ENCODE measurements at places on chromosomes 6 and 20.

DNA sequence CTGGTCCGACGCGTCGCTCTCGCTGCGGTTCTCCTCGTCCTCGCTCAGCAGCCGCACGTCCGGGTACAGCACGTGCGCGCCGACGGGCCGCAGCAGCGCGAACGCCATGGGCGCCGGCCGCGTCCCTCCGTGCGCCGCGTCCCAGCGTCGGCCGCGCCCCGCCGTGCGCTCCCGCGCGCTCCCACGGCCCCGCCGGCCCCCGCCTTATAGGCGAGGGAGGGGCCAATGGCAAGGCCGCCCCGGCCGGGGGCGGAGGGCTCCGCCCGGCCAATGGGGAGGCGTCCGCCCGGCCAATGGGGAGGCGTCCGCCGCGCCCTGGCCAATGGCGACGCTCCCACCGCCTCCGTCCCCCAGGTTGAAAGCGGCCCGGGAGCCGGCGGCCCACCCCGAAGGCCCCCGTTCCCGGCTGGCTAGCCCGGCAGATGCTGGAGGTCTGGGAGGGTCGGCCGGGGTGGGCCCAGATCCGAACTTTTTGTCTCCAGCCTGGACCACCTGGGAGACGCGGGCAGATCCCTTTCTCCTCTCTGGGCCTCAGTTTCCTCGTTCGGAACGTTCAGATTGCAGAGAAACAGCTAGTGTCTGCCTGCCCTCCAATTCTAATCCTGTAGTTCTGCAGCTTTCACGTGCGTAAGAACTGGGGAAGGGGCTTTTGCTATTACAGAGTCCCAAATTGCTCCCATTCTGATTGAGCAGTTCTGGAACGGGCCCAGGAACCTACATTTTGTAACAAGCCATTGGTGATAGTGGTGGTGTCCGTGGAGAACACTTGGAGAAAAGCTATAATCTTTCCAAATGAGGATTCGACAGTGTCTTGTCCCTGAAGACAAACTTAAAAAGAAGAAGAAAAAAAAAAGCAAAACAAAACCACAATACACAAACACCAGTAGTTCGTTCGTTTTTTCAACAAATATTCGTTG is at the start of gene TCF15:
TSS of gene TCF15 (minus strand) at position 180 of the 917 bp plus-strand sequence. CDS start at position 108, 72 bp downstream.
- DNase-seq, result peak; percentile 11

- no peak for DNase-seq
These were observed 70.2 kb downstream of the SLC22A3 start for GRCh38 chr6:160418370-160418769.

DNA sequence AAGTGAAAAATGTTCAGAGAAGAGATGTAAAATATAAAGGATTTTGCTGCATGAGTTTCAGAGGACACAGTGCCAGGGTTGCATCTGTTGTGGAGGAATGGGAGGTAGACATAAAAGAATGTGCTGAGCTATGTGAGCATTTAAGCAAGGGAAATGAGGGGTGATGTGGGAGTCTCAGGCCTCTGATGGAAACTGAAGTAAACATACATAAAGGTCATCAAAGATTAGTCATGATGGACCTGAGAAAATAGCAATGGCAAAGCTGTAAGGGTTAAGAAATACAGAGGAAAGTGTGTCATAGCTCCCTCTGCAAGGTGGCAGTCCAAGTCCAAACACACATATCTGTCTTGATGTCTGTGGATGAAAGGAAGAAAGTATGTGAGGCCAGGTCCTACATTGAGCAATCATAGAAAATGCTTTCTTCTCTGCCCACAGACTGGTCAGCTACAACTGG is 306.6 kb upstream of the ECI2 start:
- DNase-seq, result peak; percentile 73

- no peak for DNase-seq
These were observed 98.2 kb upstream of the ESR1 start for GRCh38 chr6:151709329-151709728.

- no peak for DNase-seq
These were observed 109.7 kb upstream of the GMDS start for GRCh38 chr6:2355150-2355549.

GRCh38 chr20:36311141-36311853 is 5.2 kb downstream of the DLGAP4 start:
- DNase-seq, result peak; percentile 9

DNA sequence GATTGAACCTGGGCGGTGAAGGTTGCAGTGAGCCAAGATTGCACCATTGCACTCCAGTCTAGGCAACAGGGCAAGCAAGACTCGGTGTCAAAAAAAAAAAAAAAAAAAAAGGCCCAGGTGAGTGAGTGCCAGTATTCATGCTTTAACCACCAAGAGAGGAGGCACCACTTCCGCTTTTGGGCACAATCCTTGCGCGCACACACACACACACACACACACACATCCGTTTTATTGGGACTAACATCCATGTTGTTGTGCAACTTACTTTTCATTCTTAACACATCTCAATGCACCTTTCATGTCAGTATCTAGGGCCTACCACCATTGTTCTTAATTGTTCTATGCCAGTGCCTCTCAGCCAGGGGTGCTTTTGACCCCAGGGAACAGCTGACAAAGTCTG is 263.0 kb downstream of the CDC5L start:
- DNase-seq, result no peak

- no peak for DNase-seq
These were observed 22.7 kb downstream of the COL12A1 start for GRCh38 chr6:75183099-75183541.

- peak; percentile 51 for DNase-seq
These were observed 427.3 kb upstream of the CITED2 start for GRCh38 chr6:139801571-139802321.

DNA sequence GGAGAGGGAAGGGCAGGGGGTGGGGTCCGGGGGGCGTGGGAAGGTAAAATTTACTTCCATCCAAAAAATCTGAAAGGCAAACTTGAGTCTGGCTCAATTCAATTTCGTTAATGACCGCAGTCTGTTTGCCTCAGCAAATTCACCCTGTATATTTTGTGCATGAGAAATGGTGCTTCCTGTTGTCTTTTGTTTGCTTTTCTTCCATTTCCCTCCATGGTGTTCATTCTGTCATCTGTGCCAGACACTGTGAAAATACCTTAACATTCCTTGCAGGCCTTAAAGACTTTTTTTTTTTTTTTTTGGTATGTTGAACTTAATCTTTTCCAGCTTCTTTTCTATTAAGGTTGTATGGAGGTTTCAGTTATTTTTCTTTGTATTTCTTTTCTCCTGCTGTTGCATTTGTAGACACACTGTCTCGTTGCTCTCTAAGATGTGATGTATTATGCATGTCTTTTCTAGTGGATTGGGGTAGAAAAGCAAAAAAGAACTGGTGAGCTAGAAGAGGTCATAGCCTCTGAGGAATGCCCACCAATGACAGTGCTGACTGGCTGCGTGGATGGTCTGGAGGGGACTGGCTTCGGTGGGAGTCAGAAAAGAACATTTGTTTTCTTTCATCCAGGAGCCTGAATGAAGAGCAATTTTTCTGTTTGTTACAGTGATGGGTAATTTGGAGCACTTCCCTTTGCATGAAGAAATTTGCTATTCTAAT is 585.0 kb upstream of the MAP3K7 start:
- DNase-seq, result no peak

DNA sequence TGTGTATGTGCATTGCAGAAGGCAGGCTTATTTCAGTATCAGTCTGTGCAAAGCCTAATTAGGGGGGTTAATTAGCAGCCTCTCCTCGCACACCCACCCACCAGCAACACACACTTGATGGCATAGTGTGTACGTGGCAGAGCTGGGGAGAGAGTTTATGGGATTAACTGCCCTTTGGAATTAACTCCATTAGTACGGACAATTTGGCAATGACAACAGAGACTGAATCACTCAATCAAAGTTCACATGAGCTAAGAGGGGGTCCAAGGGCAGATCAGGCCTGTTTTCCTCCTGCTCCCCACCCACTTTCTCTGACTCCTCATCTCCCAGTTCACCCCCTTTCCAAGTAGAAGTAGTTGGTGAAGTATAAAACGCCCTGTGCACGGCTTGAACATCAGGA is 69.5 kb downstream of the LRFN2 start:
- DNase-seq, result no peak

GRCh38 chr6:13664703-13665352 is 46.8 kb downstream of the RANBP9 start:
- peak; percentile 39 for DNase-seq

DNA sequence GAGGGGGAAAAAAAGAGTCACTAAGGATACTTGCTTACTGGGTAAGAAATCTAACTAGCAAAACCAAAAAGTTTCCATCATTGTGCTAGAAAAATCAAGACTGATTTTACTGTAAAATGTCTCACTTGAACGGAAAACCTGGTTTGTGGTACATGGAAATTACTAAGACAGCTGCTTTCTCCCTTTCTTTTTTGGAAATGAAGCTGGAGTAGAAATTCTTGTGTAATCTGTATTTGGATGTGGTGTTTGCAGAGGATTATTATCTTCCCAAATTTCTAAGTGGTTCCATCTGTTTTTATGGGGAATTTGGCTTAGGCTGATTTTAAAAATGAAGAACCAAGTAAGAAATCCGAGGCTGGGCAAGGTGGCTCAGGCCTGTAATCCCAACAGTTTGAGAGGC is 20.4 kb downstream of the EPB41L2 start:
- DNase-seq, result no peak

DNA sequence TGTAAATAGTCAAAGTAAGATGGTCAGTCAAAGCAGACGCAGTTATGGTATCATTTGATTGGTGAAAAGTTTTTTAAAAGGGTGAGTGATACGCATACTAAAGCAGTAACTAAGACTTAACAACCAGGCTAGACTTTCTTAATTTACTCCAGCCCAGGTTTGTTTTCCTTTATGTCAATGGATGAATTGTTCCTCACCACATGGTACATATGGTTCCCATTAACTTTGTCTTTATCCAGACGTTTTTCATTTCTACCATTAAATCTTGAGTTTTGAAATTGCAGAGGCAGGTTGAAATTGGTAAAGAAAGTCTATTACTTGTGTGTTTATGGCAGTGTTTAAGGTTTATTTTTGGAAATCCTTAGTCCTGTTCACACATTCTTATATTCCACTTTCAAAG is 98.5 kb upstream of the SCGN start:
- DNase-seq, result no peak

- no peak for DNase-seq
These were observed 182.7 kb upstream of the AKAP12 start for GRCh38 chr6:151057061-151057460.

DNA sequence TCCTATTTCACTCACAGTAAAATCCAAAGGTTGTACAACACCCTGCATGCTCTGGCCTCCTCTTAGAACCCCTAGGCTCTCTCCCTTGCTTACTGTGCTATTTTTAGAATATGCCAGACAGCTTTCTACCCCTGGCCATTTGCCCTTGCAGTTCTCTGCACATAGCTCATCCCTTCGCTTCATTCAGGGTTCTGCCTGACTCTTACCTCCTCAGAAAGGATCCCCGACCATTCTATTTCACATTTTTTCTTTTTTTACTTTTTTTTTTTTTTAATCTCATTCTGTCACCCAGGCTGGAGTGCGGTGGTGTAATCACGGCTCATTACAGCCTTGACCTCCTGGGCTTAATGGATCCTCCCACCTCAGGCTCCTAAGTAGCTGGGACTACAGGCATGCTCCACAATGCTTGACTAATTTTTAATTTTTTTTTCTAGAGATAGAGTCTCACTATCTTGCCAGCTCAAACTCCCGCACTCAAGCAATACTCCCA is 33.6 kb downstream of the COMMD7 start:
- peak; percentile 14 for DNase-seq

GRCh38 chr6:79231666-79232065 is 2.8 kb downstream of the HMGN3 start:
- DNase-seq, result no peak

- DNase-seq, result peak; percentile 10
These were observed 4.8 kb downstream of the TRPC4AP start for GRCh38 chr20:35087791-35088190.

GRCh38 chr20:62761759-62762131 is 34.5 kb upstream of the MRGBP start:
- no peak for DNase-seq

GRCh38 chr6:56406276-56407269 is 159.2 kb upstream of the COL21A1 start:
- no peak for DNase-seq

DNA sequence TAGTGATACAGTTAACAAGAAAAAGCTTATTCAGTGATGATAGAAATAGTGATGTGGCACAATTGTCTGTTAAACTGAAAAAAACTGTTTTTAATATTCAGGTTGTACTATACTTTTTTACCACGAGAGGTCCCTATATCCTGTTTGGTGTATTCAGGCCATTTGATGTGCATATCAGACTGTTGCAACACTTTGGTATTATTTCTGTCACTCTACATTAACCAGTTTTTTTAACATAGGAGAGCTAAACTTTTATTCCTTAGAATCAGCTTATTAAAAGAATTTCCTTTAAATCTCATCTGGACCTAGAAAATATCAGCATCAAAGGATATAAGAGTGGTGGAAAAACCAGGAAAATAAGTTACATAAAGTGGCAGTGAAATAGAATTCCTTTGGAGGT is 36.8 kb downstream of the TSPYL4 start:
- peak; percentile 72 for DNase-seq

GRCh38 chr6:42450477-42451332 is 1.0 kb downstream of the TRERF1 start:
- DNase-seq, result peak; percentile 36

DNA sequence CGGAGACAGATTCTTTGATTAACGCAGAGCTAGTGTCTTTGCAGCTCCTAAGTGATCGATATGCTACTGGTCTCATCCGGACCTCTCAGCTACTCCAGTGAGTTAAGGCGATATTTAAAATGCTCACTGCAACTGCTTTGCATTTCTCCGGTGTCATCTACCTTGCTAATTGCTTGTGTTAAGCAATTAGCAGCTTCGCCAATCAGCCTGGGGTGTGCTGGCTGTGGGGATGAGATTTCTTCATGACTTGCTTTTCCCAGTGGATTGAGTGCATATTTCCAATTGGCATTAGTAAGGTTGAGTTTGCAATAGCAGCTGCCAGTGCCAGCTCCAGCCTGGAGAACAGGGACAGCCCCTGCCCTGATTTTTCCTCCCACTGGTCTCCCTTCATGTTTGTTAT is 18.0 kb upstream of the GGTLC1 start:
- no peak for DNase-seq

DNA sequence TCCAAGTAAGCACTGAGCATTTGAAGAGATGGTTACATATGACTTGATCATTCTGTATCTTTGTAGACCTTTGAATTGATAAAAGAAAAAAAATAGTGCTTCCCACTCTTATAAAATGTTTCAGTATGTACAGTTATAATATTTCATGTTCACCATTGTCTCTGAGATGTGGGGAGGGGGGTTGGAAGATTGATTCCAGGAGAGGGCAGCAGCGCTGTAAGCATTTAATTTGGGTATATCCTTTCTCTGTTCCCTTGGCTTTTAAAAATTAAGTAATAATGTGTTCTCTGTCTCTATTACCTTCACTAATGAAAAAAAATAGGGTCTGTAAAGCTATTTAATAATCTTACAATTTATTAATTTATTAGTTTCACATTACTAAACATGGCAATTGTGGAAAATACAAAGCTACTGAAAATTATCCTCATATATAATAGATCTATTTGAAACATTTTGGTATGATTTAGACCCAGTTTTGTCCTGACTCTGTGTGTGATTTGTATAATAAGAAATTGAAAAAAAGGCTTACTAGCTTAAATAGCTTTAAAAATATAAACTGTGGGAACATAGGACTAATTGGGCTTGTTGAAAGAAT is 341.2 kb downstream of the CDKAL1 start:
- DNase-seq, result peak; percentile 73

- DNase-seq, result no peak
These were observed 42.7 kb downstream of the LRP11 start for GRCh38 chr6:149821492-149821891.
